MG63 (cell line): ENCODE measurements at places on chromosomes 7 and 10. TPM values are rescaled to one million over a fixed set of nuclear protein-coding genes. Genes with fewer than 3 reads are reported as not detected.
A peak's percentile ranks its signal among the peaks of the same experiment; 100 is the strongest.

GRCh38 chr7:151600331-151600730 is 80.6 kb upstream of the RHEB start:
- DNase-seq = no peak

- DNase-seq = no peak
These were observed 137.7 kb upstream of the POM121L12 start for GRCh38 chr7:52897713-52898112.

DNA sequence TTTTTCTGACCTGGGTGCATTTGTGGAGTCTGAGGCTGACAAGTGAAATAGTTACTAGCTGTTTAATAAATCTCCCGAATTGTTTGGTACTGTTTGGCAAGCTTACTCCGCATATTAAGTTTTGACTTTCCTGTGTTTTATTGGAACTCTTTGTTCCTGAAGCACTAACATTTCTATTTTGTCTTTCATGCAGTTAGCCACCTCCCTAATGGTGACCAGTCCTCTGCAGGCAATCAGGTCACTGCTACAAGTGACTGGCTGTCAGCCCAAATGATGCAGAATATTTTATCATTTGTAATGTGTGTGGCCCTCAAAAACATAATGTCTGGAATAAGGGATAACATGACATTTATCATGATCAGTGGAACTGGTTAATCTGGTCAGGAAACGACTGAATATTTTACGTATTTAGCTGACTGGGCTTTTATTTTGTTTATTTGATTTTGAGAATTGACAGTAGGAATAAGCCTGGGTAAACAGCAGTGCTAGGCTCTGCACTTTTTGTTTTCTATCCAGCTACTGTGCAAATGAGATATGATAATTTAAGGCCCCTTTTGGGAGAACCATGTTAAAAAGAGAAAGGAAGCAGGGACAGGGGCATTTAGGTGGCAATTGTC is 82.9 kb downstream of the ST7 start:
- no peak for DNase-seq

GRCh38 chr10:119153041-119153440 is 12.5 kb downstream of the SFXN4 start:
- DNase-seq = no peak

DNA sequence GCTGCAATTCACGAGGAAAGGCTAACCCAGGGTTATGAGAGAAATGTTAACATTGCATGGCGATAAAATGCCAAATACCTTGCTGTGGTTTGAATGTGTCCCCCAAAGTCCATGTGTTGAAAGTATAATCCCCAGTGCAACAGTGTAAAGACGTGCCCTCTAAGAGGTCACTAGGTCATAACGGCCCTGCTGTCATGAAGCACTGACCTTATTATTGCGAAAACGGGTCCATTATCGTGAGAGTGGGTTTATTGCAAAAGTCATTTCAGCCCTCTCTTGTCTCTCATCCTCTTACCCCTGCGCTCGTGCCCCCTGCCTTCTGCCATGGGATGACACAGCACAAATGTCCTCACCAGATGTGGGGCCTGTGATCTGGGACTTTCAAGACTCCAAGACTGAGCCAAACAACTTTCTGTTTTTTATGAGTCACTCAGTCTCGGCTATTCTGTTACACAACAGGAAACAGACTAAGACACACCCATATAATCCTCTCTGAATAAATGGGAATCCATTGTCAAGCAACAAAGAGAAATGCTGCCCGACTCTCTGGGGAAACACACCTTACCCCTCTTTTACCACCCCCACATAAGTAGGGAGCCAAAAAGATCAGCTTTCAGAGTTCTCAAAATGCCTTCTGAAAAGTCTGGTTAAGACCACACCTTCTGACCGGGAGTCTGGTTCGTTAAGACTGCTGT is 73.1 kb upstream of the UCN3 start:
- DNase-seq = peak; percentile 61

DNA sequence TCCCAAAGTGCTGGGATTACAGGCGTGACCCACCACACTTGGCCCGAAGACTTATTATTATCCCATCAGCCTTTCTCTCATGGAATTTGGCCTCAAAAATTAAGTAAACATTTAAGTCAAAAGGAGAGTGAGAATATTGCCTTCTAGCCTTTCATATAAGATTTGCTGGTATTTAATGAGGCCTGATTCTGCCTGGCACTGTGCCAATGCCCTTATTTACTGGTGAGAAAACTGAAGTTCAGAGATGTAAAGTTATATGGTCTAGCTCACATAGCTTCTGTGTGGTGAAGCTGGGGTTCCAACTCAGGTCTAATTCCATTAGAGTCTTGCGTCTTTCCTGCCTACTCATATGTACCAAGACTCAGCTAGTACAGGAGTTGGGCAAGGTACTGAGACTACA is 260.2 kb downstream of the SDHAF3 start:
- DNase-seq = no peak

DNA sequence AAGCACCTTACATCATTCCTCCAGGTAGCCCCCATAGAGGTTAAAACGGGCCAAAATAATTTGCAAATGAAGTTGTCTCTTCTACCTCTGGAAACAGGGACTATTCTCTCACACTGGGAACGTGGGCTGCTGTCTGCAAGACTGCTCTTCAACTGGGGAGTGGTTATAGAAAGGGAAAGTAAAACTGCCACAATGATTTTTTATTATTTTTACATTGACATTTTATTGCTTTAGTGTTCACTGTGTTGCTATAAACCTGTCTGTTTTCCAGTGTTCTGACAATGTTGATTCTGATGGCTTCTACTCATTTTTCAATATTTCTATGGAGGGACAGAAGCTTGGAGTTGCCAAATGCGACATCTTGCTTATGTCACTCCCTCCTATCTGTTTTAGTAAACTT is 115.1 kb upstream of the ANTXRL start:
- no peak for DNase-seq

DNA sequence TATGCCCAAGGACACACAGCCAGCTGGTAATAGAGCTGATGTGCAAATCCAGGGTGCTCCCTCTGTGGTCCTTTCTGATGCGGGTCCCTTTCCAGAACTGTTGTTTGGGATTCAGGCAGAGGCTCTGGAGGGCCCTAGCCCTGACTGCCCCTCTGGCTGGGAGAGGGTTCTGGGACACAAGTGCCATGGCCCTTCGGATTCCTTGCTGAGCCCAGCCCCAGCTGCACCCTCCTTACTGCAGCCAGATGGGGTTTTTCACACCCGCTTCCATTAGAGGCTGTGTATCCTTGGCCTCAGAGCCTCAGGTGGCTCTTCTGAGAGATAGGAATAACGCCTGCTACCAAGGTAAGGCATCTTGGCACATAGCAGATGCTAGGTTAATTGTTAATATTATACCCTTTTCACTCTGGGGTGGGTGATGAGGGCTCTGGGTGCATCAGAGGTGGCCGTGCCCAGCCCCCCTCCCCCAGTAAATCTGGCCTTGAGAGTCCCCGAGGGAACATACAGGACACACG is 89.8 kb upstream of the LRRC4 start:
- no peak for DNase-seq

- no peak for DNase-seq
These were observed 11.5 kb downstream of the SGPL1 start for GRCh38 chr10:70827086-70827757.

ZP3 gene
- 0.44 and 1.7 TPM in 2 replicates for total RNA-seq

A1CF gene
- total RNA-seq = not detected in 2 replicates

DYNC1I1 gene
- total RNA-seq = 2.2 and 2.3 TPM in 2 replicates

TBXAS1 gene
- 0.56 TPM in 1 of 2 replicates, not detected in the other for total RNA-seq

SPDYE3 gene
- total RNA-seq = not detected in 2 replicates

FRAT2 gene
- total RNA-seq = 4.7 and 15.4 TPM in 2 replicates

JCAD gene
- total RNA-seq = 4.6 and 5.8 TPM in 2 replicates

C10orf62 gene
- not detected in 2 replicates for total RNA-seq

GPR26 gene
- not detected in 2 replicates for total RNA-seq

NPC1L1 gene
- 0.07 TPM in 1 of 2 replicates, not detected in the other for total RNA-seq
